ENCODE measurements at places on chromosomes 13 and 19.

DNA sequence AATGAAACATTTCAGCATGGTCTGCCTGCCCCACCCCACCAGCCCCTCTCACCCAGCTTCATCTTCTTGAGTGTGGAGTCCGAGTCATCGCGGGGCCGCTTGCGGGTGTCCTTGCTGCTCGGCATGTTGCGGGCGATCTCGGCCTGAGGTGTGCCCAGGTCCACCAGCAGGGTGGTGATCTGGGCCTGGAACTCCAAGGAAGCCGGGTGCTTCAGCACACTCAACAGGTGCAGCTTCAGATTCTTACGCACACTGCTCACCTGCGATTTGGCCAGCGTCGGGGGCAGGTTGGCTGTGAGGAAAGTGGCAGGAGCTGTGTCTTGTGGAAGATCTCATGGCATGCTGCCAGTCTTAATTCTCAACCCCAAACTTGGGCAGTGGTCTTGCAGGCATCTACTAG lies 20.7 kb downstream of the SYMPK start:
- no peak for DNase-seq

- DNase-seq: no peak
Observed at GRCh38 chr13:39051157-39051556, 12.9 kb downstream of the NHLRC3 start.

DNA sequence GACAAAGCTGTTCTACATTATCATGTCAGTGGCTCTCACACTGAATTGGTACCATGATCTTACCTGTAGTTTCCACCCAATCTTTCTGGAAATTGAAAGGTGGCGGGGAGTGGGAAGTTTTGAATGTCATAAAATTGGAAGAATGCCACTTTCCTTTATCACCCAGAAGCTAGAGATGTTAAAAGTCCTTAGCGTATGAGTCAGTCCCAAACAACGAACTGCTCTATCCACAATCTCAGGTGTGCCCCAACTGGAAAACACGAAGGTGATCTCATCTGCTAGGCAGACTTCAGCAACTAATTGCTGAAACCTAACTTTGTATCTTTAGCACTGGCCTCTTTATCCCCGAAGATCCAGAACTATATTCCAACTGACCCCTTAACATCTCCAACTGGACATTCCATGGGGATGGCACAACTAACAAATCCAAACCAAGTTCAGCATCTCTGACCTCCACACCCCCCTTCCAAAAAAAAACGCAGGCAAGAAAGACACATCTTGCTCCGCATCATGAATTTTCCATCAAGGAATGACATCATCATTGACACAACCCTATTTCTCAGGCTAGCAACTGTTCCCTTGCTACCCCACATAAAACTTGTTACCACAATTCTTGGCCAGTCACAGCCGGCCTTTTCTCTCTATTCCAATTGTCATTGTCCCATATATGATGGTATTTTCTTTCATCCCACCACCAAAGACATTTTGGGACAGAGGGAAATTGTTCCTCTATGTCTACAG lies 175.4 kb downstream of the KLF12 start:
- no peak for DNase-seq

DNA sequence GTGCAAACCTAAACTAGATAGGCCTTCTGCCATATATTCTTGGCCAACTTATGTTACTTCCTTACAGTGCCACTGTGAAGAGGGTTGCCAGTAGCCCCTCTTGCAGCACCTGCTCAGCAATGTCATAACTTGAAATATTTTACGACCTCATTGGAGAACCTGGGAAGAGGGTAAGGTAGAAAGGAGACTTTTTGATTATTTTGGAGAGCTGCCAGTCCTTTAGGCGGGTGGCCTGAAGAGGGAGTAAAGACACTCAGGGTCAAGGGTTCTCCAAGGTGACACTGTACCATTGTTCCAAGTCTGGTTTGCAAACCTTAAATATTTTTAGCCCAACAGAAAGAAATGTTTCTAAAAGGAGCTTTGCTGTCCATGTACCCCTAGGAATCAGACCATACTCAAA lies 118.3 kb downstream of the FLT1 start:
- no peak for DNase-seq

DNA sequence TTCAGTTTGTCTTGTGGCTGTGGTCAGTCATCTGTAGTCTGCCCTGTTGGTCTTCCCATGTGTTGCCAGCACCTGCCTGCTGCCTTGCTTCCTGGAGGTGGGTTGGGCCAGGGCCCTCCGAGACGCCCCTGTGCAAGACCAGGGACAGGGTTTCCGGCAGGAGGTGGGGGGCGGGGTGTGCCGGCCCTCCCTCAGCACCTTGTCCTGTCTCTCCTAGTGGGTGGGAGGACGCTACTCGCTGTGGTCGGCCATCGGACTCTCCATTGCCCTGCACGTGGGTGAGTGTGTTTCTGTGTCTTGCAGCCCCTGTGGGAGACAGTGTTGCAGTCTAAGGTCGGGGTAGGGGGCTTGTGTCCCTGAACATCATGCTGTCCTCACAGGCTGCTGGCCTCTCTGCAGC lies 11.2 kb upstream of the PDCD2L start:
- DNase-seq: no peak

- no peak for DNase-seq
Observed at GRCh38 chr19:49017041-49017665, at the start of gene LHB. Gene LHB, minus strand, starts transcription at chr19:49017091. Its CDS starts 10 bp downstream, at chr19:49017081.

- DNase-seq: no peak
Observed at GRCh38 chr13:48636550-48636949, 17.2 kb upstream of the CYSLTR2 start.

DNA sequence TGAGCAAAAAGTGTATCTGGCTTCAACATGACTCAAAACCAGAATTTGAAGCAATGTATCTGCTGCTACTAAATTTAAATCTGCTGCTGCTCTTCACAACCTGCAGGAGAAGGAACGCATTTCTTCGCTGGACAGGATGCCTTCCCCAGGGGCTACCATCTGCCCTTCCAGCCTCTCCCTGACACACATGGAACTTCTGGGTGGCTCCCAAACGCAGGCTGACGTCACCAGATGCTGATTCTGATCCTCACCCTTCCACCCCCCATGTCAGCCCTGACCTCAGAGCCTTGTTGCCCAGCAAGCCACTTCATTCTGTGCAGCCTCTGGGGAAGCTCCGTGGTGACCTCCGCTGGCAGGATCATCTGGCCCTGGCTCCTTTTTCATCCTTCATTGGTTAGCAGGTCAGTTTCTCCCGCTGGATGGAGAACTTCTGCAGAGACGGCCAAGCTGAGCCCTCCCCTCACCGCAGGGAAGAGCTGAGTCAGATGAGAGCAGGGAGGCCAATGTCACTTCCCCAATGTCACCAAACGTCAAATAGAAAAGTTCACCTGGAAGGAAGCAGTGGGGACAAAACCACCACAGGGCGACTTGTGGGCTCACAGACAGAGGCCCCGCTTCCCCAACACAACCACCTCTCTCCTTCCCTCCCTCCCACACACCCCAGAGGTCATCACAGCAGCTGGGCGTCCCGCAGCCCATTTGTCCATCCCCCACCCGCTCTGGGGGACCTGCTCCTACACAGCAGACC lies 14.0 kb upstream of the RAB20 start:
- peak; percentile 47 for DNase-seq

DNA sequence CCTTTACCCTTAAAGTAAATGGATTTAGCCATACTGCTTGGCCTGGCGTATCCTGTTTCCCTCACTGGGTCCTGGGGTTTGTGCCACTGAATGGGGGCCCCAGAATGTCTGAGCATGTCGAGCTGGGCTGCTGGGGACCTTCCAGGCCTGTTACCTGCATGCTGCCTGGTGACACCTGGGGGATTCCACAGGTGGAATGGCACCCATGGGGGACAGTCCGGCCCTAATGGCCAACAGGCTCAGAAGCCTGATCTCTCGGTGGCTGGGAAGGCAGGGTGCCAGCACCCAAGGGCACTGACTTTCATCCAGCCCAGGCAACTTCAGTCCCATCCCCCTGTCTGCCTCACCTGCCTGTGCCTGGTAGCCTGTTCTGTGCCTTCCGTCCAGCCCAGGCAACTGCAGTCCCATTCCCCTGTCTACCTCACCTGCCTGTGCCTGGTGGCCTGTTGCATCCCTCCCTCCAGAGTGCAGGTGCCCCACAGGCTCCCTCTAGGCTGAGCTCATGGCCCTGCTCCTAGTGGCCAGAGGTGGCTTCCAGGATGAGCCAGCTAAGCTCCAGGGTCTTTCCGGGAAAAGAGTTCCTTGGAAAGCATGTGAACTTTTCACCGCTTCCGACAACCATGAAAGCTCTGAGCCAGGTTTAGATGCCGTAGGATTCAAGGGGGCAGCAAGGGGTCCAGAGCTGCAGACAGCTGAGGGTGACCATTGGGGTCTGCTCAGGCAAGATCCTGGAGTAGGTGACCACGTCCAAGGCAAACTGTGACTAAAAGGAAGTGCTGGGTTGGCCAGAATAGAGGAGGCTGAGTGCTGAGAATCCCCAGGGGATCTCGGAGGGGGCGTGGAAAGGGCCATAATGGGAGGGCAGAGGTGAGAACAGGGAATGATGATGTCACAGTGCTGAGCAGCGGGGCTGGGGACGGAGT lies 30.3 kb upstream of the ZNF492 start:
- DNase-seq: no peak

DNA sequence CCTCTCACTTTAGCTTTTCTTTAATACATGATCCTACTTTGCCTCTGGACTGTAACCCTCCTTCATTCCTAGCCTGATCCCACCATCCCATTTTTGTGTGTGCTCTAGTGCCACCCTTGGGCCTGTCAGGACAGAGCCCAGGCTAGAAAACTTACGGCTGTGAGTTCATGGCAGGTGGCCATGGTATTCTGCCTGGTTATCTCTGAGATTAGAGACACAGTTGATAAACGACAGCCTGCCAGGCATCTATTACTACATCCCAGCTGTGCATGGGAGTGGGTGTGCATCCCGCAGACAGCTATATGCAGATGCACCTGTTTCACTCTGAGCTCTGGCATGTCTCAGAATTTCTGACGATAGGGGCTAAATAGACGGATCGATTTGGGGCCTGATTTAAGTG lies 110.9 kb downstream of the HS6ST3 start:
- no peak for DNase-seq

DNA sequence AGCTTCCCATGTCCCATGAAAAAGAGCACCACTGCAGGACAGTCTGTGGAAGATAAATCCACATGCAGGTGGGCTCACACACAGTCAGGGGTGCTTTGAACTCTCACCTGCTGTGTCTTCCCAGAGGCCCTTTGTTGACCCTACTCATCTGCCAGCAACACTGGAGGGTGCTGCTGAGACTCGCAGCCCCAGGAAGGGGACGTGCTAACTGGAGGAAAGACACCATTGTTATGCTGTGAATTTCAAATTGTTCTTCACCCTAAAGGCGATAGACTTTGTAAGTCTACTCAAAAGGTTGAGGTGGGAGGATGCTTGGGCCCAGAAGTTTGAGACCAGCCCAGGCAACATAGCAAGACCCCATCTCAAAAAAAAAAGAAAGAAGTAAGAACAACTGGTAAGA lies 107.3 kb upstream of the SERP2 start:
- DNase-seq: no peak

Measured in left lobe of liver (tissue), 2 donors.